ENCODE measurements at places on chromosomes 12 and 14.

DNA sequence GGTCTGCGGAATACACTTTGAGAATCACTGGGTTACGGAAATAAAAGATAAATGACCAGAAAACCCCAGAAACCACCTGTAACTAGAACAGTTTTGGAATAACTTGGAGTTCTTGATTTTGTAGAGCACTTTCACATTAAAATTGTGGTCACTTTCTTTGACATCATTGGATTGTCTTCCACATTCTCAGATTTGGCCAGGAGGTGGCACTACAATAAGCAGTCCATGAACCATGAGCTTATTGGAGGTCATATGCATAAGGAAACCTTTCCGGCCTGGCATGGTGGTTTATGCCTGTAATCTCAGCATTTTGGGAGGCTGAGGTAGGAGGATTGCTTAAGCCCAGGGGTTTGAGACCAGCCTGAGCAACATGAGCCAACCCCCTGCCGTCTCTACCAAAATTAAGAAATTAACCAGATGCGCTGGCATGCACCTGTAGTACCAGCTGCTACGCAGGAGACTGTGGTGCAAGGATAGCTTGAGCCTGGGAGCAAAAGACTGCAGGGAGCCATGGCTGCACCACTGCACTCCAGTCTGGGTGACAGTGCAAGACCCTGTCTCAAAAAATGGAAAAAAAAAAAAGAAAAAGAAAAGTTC lies 107.7 kb upstream of the CAND1 start:
- DNase-seq: peak; percentile 39

GRCh38 chr12:31321186-31321896 lies 4.6 kb downstream of the SINHCAF start:
- DNase-seq: no peak

- peak; percentile 29 for DNase-seq
Measured at GRCh38 chr12:54378796-54379397, 5.6 kb downstream of the ZNF385A start.

- no peak for DNase-seq
Measured at GRCh38 chr14:51978681-51979085, 10.7 kb upstream of the RTRAF start.

DNA sequence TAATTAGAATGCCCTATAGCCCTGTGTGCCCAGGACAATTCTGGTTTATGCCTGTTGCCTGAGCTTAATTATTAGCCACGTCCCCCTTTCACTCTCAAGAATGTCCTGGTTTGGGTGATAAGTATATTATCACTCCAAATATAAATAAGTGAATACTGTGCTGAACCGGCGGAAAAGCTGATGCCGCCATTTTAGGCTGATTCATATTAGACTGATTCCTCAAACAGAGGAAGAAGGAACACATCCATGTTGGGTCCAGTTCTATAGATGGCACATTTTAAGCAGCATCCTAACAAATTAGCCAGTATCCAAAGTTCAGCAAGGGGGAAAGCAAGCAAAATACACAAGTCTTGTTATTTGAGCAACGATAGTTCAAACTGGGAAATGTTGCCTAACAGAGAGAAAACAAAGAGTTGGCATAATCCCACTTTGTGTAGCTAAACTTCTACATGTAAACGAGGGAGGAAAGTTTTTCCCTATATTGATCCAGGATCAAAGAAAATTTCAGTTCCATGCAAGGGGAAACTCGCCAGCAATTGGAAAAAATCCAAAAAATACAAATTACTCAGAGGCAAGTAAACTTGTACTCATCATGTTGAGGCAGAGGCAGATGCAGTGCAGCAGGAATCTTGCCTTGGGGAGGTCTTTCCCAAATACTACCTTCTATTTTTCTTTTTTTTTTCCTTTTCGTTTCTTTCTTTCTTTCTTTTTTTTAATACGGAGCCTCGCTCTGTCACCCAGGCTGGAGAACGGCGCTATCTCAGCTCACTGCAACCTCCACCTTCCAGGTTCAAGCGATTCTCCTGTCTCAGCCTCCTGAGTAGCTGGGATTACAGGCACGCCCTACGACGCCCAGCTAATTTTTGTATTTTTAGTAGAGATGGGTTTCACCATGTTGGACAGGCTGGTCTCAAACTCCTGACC lies 96.2 kb downstream of the ITPR2 start:
- DNase-seq: no peak
